Cortex of kidney (tissue), 1 donor: ENCODE measurements at places on chromosomes 3 and 15.

GRCh38 chr3:188750617-188751016, 421.2 kb upstream of the TPRG1 start:
- no peak for DNase-seq

- DNase-seq, result no peak
Observed at GRCh38 chr3:168213920-168214319, 118.2 kb upstream of the GOLIM4 start.

DNA sequence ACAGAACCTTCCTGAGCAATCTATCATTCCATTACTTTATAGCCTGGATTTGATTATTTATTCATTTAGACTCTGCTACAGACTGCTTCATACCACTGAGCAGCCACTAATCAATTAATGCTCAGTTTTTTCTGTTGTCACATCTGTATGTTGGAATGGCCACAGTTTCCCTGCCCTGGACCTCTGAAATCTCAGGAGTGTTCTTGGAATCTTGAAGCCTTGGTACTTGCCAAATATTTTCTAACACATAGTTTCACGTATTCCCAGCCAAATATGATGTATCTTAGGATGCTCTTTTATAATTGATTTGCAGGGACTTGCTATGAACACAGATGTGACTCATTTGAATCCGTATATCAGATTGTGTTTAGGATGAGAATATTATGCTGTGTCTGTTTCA, 225.8 kb downstream of the TAFA4 start:
- DNase-seq, result no peak

DNA sequence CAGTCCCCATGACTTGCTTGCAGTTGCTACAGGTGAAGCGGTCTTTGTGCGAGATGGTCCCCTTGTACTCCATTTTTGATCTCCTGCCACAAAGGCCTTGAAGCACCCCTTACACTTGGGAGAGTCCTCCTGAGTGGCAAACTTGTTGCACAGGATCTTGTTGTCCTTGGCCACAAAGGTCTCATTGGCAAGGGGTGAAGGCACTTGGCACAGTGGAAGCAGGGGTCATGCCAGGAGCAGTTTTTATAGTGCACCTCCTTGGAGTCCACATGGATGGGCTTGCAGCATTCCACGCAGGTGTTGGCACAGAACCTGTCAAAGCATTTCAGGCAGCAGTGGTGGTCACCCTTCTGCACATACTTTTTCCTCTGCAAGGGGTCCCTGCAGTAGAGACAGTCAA, 20.3 kb upstream of the SEC62 start:
- DNase-seq, result no peak

DNA sequence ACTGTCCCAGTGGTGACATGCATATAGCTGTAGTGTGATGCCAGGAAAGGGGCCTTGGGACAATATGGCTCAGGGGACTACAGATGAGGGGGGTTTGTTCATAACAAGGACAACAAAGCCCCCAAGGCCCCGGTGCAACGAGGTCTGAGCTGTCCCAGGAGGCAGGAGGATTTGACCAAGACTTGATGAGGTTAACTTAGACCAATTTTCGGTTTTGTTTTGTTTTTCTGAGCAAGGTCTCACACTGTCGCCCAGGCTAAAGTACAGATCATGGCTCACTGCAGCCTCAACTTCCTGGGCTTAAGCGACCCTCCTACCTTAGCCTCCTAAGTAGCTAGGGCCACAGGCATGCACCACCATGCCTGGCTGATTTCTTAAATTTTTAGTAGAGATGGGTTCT, 23.8 kb downstream of the EFCAB12 start:
- no peak for DNase-seq

DNA sequence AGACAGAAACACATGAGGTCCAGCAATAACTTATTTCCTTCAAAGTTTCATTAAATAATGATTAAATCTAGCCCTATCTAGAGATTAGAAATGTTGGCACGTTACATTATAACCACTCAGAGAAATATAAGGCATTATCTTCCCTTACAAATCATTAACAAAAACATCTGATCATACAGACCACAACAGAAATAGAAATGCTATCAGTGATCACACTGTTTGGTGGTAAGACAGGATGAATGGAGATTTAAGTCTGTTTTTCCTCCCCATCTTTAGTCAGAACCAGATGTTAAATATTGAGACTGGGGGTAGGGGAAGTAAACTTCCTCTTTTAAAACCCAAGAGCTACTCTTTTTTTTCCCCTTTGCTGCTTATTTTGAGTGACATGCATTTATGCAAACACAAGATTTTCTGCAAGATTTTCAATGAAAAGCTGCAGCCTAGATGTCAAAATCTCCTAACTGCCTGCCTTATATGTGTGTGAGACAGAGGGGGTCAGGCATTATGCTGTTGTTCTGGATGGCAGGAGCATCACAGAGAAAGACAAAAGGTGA, 70.4 kb downstream of the CBLB start:
- no peak for DNase-seq

DNA sequence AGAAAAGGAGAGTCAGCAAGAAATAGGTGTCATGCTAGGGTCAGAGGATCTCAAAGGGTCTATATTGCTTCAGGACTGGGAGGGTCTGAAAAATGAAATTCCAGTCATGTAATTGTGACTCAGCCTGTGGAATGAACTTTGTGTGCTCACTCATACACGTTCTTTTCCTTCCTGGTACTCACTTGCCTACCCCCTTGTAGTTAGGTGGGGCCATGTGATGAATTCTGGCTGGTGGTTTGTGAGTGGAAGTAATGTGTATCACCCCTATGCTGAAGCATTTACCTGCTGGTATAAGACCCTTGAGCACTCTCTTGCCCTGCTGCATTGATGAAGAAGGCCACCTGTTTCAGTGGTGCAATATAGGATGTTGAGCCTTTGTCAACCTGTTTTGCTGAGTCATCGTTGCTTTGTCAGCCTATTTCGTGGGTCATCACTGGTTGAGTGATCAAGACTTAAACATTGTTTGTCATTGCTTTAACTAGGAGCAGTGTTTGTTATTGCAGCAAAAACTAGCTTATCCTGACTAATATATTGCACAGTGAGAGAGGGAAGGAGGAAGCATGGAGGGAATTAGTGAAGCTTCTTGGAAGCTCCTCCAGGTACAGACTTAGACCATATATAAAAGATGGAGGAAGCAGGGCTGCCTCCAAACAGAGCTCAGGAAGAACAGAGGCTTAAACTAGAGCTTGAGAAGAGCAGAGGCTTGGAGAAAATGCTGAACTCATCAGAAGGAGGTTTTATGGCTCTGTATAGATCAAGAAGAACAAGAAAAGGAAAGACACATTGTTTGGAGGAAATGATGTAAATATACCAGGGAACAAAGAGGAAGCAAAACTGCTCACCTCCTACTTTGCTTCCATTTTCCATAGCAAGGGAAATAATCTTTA, 28.9 kb downstream of the TLNRD1 start:
- DNase-seq, result no peak

- no peak for DNase-seq
Observed at GRCh38 chr3:42746455-42747450, 26.3 kb downstream of the CCDC13 start.

- no peak for DNase-seq
Observed at GRCh38 chr3:71536376-71536965, 47.1 kb downstream of the FOXP1 start.

- DNase-seq, result no peak
Observed at GRCh38 chr3:101828276-101828675, 21.0 kb upstream of the NFKBIZ start.

DNA sequence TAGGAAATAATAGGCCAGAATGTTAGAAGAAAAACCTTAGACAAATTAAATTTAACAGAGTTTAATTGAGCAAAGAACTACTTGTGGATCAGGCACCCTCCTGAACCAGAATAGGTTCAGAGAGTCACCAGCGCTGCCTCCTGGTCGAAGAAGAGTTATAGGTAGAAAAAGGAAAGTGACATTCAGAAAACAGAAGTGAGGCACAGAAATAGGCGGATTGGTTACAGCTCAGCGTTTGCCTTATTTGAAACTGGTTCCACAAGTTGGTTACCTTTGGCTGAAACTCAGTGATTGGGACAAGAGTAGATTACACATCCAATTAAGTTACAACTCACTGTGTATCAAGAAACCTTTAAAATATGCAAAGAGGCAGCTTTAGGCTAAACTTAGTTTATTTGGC, 4.4 kb downstream of the AADAC start:
- DNase-seq, result no peak

GRCh38 chr3:41575724-41576123, 376.4 kb downstream of the CTNNB1 start:
- DNase-seq, result no peak

GRCh38 chr15:66766282-66767230, 64.5 kb downstream of the SMAD6 start:
- DNase-seq, result no peak

DNA sequence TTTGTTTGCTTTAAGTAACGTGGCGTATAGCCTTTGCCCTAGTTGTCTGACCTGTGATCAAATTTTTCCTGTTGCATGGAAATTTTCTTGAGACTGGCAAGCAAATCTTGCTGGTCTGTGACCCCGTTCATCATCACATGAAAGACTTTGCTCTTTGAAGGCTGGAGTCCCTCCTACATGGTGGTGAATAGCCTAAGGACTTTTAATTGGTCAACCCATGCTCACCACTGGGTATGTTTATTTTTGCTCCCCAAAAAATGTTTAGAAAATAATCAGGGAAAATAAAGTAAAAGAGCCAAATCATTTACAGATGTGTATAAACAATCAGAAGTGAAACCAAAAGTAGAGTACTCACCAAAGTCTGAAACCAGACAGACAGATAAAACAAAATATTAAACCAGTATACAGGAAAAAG, 1075.3 kb upstream of the ALCAM start:
- no peak for DNase-seq

- no peak for DNase-seq
Observed at GRCh38 chr3:64856106-64856505, 168.3 kb upstream of the ADAMTS9 start.

DNA sequence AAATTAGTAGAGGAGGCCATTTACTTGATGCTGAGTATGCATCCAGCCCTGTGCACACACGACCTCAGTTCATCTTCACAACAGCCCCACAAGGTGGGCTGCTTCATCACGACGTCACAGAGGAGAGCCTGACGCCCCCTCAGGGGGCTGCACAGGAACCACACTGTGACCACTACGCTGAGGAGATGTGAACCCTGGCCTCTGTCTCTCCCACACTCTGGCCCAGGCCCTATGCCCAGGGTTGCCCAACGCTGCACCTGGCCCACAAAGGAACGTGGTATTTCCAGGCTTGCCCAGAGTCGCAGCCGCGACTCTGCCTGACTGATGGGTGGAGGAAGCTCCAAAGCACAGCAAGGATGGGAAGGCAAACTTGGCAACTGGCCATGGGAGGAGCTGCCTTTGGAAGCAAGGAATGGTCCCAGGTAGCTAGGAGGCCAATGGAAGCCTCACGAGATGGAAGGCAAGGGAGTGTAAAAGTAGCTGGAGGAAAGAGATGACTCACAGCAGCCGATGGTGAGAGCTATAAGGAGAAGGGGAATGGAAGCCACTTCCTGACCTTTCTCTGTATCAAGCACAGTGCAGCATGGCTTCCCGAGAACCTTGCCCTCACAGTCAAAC, 226.0 kb downstream of the KLF13 start:
- DNase-seq, result no peak

- no peak for DNase-seq
Observed at GRCh38 chr3:194392576-194392975, 6.5 kb downstream of the GP5 start.

DNA sequence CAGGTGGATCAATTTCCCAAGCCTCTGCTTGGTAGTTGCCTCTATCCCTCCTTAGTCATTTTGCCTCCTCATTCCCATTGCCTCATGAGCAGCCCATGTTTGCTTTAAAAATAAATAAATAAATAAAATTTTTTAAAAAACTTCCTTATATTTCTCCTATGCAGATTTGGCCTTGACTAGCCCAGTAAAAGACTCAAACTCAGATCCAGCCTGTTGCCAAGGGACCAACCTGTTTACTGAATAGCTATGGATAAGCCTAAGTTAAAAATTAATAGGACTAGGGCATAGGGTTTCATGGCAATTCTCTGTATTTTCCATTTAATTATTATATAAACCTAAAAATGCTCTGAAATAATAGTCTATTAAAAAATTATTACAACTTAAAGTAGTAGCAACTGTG, 384.4 kb downstream of the RSL24D1 start:
- DNase-seq, result no peak

- DNase-seq, result no peak
Observed at GRCh38 chr3:29004885-29005599, 275.8 kb upstream of the RBMS3 start.

DNA sequence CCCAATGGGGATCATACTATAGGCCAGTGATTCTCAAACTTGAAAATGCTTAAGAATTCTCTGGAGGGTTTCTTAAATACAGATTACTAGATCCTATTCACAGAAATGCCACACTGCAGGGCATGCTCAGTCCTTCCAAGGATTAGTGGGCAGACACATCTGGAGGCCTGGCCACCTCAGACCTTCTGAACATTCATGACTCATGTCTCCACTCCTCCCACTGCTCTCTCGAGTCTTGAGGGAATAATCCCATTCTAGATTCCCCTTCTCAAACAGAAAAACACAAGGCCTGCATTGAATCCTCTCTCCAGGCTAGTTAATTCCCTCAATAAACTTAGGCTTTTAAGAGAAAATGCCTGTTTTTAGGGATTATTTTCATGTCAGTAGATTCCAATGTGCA, 22.1 kb downstream of the ZNF621 start:
- DNase-seq, result no peak

DNA sequence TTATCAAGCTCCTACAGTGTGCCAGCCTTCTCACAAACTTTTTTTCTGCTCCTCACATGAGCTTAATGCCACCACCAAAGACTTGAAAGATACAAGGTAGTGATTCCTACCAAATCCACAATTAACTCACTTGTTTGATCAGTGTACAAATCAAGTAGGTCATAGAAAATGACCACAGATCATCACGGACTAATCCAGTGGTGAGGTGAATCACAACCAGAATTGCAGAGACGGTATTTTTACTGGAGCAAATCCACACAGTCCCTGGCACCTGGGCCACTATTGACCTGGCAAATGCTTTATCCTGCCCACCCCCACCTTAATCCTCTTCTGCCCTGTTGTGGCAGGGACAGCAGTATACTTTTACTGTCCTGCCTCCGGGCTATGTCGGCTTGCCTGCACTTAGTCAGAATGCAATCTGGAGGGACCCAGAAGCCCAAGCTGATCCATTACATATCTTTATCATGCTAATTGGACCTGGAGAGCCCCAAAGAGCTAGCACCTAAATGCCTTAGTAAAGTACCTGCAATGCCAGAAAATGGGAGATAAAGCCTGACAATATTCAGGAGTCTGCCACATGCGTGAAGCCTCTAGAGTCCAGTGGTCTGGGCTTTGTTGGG, 83.9 kb upstream of the CDV3 start:
- no peak for DNase-seq

DNA sequence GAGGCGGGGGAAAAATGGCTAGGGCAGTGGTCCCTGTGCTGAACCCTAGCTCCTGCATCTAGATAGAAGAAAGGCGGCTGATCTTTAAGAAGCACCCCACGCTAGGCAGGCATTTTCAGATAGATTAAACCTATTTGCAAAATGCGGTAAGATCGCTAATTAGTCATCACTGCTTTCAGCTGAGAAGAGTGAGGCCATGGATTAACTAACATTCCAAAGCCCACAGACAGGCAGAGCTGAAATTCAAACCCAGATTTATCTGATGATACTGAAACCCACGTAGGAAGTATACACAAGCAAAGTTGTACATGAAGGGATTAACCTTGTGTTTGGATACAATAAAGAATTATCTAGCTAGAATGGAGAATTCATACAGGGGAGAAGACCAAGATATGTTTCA, 4.8 kb downstream of the ADPGK start:
- DNase-seq, result no peak
